ENCODE measurements at places on chromosomes 12 and 14.

DNA sequence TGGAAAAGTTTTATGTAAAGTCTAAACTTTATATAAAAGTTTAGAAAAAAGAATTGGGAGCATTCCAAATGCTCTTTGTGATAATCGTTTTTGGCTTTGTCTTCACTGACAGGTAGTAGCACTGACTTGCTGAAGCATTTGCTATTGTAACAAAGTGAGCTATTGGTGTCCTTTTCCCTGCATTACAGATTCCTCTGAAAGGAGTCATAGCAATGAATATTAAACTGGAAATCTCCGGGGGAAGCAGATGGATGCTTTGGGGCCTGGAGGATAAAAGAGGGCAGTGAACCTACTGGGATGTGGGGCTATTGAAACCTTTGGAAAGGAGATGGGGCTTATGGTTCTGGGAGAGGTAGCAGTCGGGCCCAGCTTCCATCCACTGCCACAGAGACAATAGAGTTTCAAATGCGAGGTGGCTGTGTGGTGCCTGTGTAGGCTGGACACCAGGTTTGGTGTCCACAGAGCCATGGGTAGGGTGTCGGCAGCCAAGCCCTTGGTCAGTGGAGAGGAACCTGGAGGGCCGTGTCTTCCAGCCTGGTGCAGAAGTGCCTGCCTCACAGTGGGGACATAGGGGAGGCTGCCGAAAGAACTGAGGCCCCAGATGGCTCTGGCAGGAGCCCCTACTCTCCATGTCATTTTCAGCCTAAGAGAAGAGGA is 10.1 kb downstream of the GSG1 start:
- DNase-seq = no peak

DNA sequence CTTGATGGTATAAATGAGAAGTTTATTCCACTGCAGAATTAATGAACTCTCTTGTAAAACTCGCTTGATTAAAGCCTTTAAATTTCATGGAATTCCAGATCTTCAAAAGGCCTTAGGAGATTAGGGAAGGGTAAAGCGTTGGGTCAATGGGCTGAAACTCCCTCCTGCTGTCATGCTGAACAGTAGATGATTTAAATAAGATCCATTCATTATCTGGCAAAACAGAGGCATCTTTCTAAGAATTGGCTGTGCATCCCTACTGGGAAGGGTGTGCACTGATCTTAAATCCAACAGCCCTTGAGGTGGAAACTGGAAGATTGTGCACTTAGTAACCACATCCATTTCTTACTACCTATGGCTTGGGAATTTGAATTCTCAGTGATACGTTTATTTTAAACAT is 56.0 kb downstream of the PLCZ1 start:
- no peak for DNase-seq

- DNase-seq = no peak
Measured at GRCh38 chr14:103135333-103136260, 12.3 kb downstream of the TNFAIP2 start.

DNA sequence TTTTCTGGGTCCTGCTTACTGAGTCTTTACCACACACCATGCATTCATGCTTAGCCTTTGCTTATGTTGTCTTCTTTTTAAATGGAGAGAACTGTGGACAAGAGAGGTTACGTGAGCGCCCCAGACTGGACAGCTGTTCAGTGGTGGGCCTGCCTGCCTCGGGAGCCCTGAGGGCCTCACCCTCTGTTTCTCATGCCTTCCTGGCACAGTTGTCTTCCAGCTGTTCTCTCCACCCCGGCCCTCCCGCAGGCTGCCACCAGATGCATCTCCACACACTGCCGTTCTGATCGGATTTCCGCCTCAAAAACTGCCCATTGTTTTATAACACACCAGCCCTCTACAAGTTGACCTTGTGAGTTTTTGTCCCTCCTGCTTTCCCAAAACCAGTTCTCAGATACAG is 100.8 kb downstream of the SAMD4A start:
- DNase-seq = no peak

- DNase-seq = no peak
Measured at GRCh38 chr12:1171657-1172408, 180.8 kb downstream of the ERC1 start.

- DNase-seq = no peak
Measured at GRCh38 chr14:97788364-97788763, 991.2 kb downstream of the VRK1 start.

DNA sequence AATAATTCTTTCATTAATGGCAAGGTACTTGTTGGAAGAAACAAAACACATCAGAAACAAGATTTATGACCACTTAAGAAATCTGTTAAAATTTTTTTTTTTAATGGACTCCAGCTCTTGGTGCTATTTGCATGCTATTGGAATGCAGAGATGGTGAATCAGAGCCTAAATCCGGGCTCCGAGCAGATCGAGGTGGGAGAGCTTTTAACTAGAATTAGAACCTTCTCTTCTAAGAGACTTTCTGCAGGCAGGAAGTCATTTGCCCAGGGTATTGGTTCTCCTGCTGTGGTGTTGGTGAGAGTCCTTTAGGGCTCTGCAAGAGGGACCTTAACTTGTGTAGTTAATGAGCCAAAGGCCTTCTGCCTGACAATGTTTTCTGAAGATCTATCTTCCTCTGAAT is 419.4 kb downstream of the SNAPC1 start:
- no peak for DNase-seq

Measured in stimulated activated naive CD4-positive, alpha-beta T cell treated with Interleukin-2 at 50 U/mL for 16 hours (primary cell).